GM12878 (cell line): ENCODE measurements at places on chromosomes 1 and 21. TPM values are rescaled to one million over a fixed set of nuclear protein-coding genes. Genes with fewer than 3 reads are reported as not detected.

AADACL3 gene
- total RNA-seq: not detected in 2 replicates

IL10 gene
- total RNA-seq: 0.67 and 1.1 TPM in 2 replicates

SLC37A1 gene
- total RNA-seq: 30.7 and 34.8 TPM in 2 replicates

LRRN2 gene
- total RNA-seq: 0.05 TPM in 1 of 2 replicates, not detected in the other

OR2T33 gene
- total RNA-seq: not detected in 2 replicates

BRINP2 gene
- total RNA-seq: not detected in 2 replicates

FMO3 gene
- 0.08 and 0.10 TPM in 2 replicates for total RNA-seq

CD1B gene
- total RNA-seq: not detected in 2 replicates

INAVA gene
- 14.0 and 14.8 TPM in 2 replicates for total RNA-seq

TMEM52 gene
- total RNA-seq: not detected in 2 replicates

PRPF38B gene
- 37.2 and 40.7 TPM in 2 replicates for total RNA-seq

CELA3B gene
- total RNA-seq: 4.1 and 6.4 TPM in 2 replicates

SPATA45 gene
- total RNA-seq: 0.58 TPM in 1 of 2 replicates, not detected in the other

NHLH1 gene
- 0.80 and 0.85 TPM in 2 replicates for total RNA-seq

GPR61 gene
- 0.38 TPM in 1 of 2 replicates, not detected in the other for total RNA-seq

NBPF10 gene
- total RNA-seq: 0.13 and 0.21 TPM in 2 replicates

KCNE2 gene
- not detected in 2 replicates for total RNA-seq

LCE1A gene
- total RNA-seq: not detected in 2 replicates

BGLAP gene
- 0.40 and 0.74 TPM in 2 replicates for total RNA-seq

THEM5 gene
- total RNA-seq: not detected in 2 replicates

SAMSN1 gene
- total RNA-seq: 40.0 and 45.5 TPM in 2 replicates

SPRR2F gene
- total RNA-seq: not detected in 2 replicates

TCHHL1 gene
- total RNA-seq: not detected in 2 replicates

GPR157 gene
- 10.1 and 12.2 TPM in 2 replicates for total RNA-seq
